Stimulated activated CD4-positive, alpha-beta T cell treated with anti-CD3 and anti-CD28 coated beads, Interleukin-1b, Interleukin-23, amount 100 ng/mL, for 1 hour (primary cell): ENCODE measurements at places on chromosomes 2 and 18.

GRCh38 chr18:25805939-25806338 lies 284.5 kb downstream of the SS18 start:
- no peak for DNase-seq

GRCh38 chr18:58669731-58670378 lies 1.4 kb upstream of the MALT1 start:
- DNase-seq, result no peak

- DNase-seq, result no peak
Measured at GRCh38 chr18:8097399-8097798, 511.8 kb upstream of the RAB12 start.

DNA sequence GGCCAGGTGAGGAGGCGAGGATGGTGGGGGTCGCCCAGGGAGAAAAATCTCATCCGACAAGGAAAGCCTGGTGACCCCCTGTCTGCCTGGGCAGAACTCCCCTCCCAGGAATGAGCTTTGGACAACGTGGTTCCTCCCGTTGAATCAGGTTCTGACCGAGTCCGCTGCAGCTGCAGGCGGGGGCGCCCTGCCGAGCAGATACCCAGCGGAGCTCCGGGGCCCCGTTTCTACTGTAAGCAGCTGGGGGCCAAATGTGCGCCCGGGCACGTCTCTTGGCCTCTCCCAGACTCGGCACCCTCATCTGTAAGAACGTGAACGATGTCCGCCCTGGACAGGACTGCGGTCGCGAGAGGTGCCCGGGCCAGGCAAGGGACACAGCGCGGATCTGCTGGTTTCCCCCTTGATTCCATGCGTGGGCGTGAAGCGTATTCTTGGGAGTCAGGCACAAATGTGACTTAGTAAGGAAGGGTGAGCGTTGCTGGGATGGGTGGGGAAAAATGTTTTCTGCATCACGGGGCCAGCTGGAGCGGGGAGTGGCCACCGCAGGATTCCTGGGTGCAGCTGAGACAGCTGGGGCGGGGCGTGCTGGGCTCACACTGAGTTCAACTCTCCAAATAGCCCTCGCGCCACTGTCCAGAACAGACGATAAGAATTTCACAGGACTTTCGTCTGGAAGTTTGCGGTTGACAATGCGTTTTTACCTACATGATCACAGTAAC lies 20.2 kb upstream of the TUBB6 start:
- no peak for DNase-seq

- no peak for DNase-seq
Measured at GRCh38 chr2:224208443-224208842, 169.4 kb upstream of the SERPINE2 start.

DNA sequence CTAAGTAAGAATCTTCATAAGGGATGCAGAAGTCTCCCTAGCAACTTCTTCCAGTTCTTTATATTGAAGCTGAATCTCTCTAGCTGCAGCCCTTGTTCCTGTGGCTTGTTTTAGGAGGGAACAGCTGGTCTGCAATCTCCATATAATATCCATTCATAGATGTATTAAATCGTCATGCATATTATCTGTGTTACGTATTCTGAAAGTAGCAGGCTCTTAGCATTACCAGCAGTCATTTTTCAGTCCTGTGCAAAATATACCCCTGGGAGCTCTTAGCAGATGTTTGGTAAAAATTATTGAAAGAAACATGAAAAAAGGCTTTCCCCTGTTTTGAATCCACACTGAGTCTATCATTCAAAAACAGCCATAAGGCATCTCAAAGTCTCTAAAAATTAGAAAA lies 385.3 kb downstream of the IRS1 start:
- no peak for DNase-seq

DNA sequence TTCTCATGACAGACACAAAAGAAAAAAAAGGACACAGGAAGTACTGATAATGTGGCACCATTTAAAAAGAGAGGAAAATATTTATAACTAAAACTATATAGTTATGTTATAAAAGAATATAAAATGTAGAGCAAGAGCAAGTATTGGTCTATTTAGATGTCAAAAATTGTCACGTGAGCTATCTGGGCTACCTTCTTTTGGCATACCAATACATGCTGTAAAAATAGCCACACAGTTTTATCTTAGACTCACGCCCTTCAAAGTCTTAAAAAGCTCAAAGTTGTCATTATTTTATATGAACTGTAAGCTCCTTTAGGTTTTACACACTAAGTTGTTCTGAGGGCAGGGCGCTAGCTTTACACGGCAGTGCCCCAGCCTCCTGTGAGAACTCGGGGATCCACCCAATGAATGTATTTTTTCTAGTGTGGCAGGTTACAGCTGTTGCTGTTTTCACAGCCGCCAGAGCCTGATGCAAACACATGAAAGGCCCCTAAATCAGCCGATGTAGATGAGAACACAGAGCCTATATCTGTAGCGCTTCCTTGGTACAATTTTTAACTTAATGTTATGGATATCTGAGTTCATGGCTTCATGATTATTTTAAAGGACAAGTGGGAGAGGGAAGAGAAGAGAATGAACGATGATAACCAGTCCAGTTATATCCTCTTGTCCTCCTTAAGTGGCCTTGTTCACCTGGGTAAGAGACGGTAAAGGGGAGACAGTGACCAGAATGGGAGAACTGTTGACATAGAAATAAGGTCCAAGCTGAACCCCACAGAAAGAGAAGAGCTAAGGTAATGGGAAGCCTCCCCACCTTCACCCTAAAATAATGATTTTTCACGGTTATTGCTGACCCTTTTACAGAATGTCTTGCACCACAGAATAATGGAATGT lies 130.8 kb downstream of the CACNB4 start:
- no peak for DNase-seq

- no peak for DNase-seq
Measured at GRCh38 chr2:199777315-199777714, 73.7 kb downstream of the FTCDNL1 start.

GRCh38 chr2:43041173-43041591 lies 185.2 kb downstream of the ZFP36L2 start:
- no peak for DNase-seq

DNA sequence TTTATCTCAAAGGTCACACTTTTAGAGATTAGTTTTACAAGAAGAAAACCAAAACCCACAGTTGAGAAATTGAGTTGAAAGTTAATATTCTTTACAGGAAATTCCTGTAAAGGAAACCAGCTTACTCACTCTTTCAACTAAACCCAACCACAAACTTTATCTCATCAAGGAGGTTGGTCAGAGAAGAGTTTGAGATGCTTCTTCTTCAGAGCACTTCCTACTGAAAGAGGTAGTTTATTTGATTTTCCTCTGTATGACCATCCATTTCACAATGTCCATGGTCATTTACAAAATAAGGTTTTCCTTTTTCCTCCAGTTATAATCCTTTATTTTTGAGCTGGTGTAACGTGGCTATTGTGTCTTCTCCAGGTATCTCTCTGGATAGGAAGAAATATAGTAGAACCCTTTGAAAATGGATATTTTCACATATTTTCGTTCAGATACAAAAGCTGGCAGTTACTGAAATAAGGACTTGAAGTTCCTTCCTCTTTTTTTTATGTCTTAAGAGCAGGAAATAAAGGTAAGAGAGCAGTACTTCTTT lies 4.5 kb upstream of the IL18RAP start:
- DNase-seq, result no peak

GRCh38 chr2:156343940-156344301 lies 11.4 kb upstream of the NR4A2 start:
- no peak for DNase-seq

GRCh38 chr2:105235388-105236059 lies 6.0 kb upstream of the GPR45 start:
- DNase-seq, result peak; percentile 17

- no peak for DNase-seq
Measured at GRCh38 chr2:111652038-111652437, 232.0 kb downstream of the ANAPC1 start.

DNA sequence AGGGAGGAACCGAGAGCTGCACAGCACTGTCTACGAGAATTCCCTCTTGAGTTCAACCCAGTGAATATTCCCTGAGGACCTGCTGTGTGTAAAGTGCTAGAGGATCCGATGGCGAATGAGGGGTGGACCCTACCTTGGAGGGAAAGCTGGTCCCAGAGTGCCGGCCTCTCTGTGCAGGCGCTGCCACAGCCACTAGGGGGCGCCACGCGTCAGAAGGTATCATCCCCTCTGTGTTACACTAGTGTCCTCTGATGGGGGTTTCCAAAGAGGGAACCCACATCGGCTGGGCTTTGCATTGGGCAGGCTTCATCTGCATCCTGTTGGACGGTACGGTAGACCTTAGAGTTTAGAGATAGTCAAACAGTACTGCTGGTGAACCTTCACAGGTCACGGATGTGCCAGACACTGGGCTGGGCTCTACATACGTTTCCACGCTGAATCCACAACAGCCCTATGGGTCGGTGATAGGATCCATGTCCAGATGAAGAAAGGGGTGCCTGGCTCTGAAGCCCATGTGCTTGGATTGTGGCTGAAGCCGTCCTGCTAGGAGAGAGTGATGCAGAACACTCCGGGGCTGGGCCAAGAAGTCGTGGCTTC lies 39.0 kb downstream of the COA5 start:
- DNase-seq, result peak; percentile 36

- DNase-seq, result no peak
Measured at GRCh38 chr2:192381082-192381481, 186.3 kb upstream of the TMEFF2 start.

GRCh38 chr18:11946756-11947155 lies 34.6 kb upstream of the IMPA2 start:
- DNase-seq, result no peak

GRCh38 chr2:164840458-164840929 lies 1.1 kb downstream of the COBLL1 start:
- DNase-seq, result no peak

- no peak for DNase-seq
Measured at GRCh38 chr2:104599787-104600510, 254.0 kb upstream of the POU3F3 start.

GRCh38 chr18:74869904-74870863 lies 272.5 kb downstream of the ZNF407 start:
- no peak for DNase-seq

GRCh38 chr18:60508108-60508507 lies 135.5 kb upstream of the MC4R start:
- no peak for DNase-seq

- no peak for DNase-seq
Measured at GRCh38 chr2:149606251-149606811, 18.8 kb upstream of the MMADHC start.

- no peak for DNase-seq
Measured at GRCh38 chr2:96656540-96656939, 14.0 kb downstream of the FER1L5 start.

DNA sequence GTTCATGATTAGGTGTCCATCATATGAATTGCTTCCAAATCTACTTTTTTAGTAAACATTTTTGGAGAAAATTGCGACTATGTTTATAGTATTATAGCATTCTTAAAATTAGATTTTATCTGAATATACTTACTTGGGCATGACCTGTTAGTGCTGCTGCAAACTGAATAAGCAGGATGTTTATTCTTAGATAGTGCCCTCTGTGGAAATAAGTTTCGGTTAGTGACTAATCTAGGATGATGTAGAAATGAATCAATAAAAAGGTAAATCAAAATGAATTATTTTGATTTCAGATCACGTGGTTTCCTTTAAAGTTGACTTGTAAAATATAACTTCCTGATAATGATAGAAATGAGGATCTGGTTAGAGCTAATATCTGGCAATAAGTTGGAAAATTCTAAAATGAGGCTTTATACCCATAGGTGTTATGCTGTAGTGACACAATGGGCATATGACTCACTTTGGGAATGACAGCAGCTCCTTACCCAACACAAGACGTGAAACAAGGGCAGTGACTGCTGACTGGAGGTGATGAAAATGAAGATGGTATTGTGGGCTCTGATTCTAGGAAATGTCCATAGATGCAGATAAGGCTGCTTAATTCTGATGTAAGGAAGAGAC lies 165.8 kb upstream of the TCF4 start:
- DNase-seq, result no peak

GRCh38 chr2:134273256-134273983 lies 19.5 kb downstream of the MGAT5 start:
- no peak for DNase-seq

GRCh38 chr2:102399499-102400141 lies 23.3 kb upstream of the IL18RAP start:
- DNase-seq, result no peak

DNA sequence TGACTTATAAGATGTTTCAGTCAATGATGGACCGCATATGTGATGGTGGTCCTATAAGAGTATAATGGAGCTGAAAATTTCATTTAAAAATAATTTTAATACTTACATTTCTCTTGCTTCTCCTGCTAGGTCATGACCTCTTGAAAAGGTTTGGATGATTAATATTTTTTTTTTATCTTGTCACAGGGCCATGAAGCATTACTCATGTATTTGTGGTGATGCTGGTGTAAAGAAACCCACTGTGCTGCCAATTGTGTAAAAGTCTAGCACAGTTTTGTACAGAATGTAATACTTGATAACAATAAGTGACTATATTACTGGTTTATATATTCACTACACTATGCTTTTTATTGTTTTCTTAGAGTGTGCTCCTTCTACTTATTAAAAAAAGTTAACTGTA lies 124.2 kb upstream of the CELF4 start:
- DNase-seq, result no peak

GRCh38 chr2:120819720-120820210 lies 84.1 kb downstream of the GLI2 start:
- no peak for DNase-seq

DNA sequence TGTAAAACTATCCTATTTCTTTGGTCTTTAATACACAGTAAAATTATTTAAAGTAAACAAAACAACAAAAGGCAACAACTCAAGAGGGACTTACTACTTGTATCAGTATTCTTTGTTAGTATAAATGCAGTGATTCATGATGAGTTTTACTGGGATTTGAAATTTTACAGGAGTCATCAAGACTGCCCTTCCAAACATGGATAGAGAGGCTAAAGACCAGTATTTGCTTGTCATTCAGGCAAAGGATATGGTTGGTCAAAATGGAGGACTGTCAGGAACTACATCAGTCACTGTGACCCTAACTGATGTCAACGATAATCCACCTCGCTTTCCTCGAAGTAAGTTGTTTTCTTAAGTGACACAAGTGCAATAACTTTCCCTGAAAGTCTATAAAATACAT lies 71.1 kb downstream of the CDH7 start:
- no peak for DNase-seq

GRCh38 chr2:240568678-240569522 lies 616 bp downstream of the RNPEPL1 start:
- no peak for DNase-seq

GRCh38 chr2:46119453-46119852 lies 177.8 kb upstream of the EPAS1 start:
- no peak for DNase-seq
